ENCODE measurements at places on chromosomes 11 and 22.
A peak's percentile ranks its signal among the peaks of the same experiment; 100 is the strongest.

GRCh38 chr22:19823902-19824211, 30.8 kb downstream of the GNB1L start:
- DNase-seq: no peak

GRCh38 chr11:11816511-11817314, 25.1 kb upstream of the USP47 start:
- DNase-seq: no peak

- peak; percentile 23 for DNase-seq
Measured at GRCh38 chr22:43148581-43148980, 2.8 kb upstream of the TSPO start.

GRCh38 chr11:819943-820649, 1.4 kb downstream of the PNPLA2 start:
- DNase-seq: peak; percentile 94

DNA sequence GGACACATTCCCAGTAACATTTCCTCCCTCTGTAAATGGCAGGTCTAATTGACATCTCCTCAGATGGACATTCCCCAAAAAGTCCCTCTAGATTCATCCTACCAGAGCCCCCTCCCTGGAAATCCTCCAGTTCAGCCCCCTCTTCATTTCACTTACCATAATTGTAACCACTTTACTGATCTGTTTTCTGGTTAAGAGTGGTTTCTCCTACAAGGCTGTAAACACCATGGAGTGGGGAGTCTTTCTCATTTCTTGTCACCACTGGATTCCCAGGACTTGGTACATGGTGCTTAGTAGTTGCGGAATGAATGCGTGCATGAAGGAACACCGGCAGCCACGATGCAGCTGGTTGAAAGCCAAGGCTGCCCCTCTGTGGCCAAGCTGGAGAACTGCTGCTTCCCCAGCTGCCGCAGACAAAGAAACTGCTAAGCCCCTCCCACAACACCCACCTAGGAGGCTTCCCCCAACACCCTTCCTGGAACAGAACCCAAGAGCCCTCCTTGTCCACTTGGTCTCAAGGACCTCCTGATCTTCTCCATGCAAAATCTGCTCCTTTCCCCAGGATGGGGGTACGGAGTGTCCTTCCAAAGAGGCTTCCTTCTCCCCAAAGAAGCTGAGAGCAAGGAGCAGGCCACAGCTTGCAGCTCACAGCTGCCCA, 18.6 kb upstream of the SCARF2 start:
- DNase-seq: peak; percentile 81

- no peak for DNase-seq
Measured at GRCh38 chr22:26846645-26847044, 189.3 kb downstream of the MIAT start.

Measured in activated CD4-positive, alpha-beta T cell treated with anti-CD3 and anti-CD28 coated beads, Interleukin-10, Interleukin-2, amounts not matched to agents 100 ng/mL and 50 ng/mL, durations not matched to agents 16 hours and 8 hours (primary cell).